ENCODE measurements at places on chromosomes 3 and 15.

DNA sequence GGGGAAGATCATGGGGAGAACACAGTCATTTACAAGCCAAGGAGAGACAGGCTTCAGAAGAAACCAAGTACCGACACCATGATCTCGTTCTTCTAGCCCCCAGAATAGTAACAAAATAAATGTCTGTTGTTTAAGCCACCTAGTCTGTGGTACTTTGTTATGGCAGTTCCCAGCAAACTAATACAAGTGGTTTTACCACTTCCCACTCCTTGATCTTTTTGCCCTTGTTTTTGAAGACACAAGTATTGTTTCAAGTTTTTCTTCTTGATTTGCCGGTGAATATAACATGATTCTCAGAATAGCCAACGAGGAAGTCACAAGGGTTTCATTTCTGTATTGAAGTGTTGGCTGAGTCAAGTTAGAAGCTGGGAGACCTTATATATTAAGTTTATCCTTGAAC is 220.3 kb downstream of the SOX2 start:
- no peak for DNase-seq

DNA sequence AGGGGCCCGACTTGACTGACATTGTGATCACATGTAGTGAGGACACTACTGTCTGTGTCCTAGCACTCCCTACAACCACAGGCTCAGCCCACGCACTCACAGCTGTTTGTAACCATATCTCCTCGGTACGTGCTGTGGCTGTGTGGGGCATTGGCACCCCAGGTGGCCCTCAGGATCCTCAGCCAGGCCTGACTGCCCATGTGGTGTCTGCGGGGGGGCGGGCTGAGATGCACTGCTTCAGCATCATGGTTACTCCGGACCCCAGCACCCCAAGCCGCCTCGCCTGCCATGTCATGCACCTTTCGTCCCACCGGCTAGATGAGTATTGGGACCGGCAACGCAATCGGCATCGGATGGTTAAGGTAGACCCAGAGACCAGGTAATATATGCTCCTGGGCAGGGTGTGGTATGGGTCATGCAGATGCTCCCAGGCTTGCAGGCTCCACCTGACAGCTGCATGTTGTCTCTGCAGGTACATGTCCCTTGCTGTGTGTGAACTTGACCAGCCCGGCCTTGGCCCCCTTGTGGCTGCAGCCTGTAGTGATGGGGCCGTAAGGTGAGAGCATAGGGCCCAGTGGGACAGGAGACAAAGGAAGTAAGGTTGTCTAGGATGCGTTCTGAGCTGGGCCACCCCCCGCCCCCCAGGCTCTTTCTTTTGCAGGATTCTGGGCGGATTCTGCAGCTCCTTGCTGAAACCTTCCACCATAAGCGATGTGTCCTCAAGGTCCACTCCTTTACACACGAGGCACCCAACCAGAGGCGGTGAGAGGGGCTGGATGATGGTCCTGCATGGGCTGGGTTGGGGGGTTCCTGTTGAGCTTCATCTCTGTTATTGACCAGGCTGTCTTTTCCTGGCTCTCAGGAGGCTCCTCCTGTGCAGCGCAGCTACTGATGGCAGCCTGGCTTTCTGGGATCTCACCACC is 4.4 kb downstream of the DALRD3 start:
- DNase-seq = no peak

GRCh38 chr15:73950831-73951561 is 24.7 kb downstream of the LOXL1 start:
- DNase-seq = no peak

GRCh38 chr15:68303560-68304436 is 26.3 kb downstream of the FEM1B start:
- no peak for DNase-seq

DNA sequence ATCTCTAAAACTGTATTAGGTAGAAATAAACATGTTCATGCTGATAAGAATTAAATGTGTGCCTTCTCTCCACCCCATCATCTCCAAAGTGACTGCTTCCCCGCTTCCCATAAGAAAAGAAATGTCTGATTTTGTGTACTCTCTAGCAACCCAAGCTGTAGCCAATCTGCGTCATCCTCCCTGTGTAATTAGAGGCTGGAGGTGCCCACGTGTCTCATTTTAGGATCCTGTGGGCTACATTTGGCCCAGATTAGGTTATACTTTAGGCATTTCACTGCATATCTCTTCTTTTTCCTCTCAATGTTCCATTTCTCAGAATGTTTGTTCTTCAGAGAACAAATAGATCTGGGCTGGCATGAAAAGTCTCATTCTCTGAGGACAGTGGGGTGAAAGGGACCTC is 19.3 kb upstream of the ZNF148 start:
- no peak for DNase-seq

DNA sequence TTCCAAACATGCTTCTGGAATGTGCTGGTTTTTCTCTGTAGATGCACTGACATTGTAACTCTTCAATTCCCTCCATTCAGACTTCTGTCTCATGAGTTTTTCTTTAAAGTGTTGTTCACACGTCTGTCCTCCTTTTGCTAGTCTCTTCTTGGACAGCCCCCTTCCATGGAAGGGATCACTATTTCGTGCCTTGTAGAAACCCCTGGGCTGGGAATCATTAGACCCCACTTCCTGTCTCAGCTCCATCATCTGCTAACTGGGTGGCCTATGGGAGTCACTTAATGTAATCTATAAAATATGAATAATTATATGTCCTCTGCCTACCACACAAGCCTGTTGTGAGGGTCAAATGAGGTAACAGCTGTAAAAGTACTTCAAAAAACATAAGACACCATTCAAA is 110.6 kb downstream of the THSD4 start:
- DNase-seq = no peak

DNA sequence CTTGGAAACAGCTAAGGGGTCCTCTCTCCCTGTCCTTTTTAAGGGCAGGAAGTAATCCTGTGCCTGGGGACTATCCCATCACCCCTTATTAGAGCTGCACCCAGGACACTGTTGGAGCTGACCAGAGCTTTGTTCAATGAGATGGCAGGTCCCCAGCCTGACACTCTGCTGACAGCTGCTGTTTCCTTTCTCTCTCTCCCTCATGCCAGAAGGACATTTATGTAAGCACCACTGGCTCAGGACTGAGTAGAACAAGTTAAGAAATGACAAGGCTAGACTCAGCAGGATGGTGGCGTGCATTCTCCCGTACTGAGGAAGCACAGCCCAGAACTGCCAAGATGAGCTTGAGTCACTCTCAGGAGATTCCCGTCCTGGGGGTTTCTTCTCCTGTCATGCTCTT is 17.3 kb downstream of the GJD2 start:
- DNase-seq = no peak

DNA sequence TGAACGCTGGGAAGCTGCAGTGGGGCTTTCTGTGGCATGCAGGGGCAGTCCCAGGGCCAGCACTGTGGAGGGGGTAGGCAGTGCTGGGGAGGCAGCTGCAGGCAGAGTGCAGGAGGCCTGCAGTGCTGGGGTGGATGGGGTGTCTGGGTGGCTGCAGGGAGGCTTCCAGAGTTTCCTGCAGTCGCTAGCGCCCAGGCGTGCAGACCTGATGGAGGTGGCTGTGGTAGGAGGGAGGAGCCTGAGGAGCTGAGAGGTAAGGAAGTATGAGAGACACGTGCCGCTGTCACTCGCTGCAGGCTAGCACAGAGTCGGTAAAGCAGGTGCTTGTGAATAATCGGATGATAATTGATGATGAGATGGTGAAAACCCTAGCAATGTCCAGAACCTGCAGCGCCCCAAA is 16.3 kb downstream of the SYNM start:
- no peak for DNase-seq

DNA sequence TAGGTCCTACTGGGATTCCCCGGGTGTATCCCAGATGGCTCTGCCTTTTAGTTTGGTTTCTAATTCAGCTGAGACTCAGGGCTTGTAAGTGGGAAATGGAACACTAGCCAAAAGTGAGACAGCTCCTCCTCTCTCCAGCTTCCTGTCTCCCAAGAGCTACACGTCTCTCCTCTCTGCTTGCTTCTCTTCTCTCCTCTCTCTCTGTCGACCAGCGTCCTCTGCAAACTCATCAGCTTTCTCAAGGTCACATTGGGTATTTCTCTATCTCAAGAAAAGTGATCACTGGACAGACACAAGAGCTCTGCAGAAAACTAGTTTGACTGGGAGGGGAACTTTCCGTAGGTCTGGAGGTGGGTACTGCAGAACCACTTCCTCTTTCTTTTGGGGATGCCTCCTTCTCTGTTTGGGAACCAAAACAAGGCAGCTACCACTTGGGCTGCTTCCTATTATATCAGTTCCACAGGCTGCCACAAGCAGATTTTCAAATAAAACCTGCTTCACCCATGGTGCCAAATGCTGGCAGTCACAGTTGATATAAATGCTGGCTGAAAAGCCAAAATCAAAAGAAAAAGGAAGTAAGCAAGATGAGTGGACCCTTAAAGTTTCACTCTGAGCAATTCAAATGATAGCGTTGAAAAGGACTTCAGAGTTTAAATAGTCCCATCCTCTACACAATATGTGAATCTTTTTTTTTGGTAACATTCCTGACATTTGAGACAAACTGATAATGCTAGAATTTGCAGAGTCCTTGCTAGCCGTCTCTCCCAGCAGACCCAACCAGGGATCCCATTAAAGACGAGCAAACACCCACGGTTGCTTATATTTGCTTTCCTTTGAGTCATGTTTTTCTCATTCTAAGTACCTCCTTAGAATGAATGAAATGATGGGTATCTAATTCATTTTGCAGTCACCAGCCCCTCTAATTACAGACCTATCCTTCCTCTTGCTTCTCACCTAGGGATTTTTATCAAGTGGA is 7.2 kb upstream of the DYNC1LI1 start:
- peak; percentile 89 for DNase-seq

GRCh38 chr3:187968883-187969580 is 184.9 kb upstream of the LPP start:
- DNase-seq = peak; percentile 78

DNA sequence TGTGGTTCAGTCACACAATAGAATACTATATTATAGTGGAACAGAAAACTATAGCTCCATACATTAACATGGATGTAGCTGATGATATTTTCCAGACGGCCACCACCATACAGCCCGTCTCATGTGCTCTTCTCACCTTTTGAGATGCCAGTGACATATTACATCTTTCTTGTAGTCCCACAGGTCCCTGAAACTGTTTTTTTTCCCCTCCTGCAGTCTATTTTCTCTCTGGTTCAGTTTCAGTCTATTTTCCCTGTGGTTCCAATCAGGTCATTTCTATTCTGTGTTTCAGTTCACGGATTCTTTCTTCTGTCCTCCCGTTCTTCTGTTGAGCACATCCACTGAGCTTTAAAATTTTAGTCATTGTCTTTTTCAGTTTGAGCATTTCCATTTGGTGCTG is 72.2 kb downstream of the PPCDC start:
- no peak for DNase-seq

GRCh38 chr3:45443459-45443858 is 55.1 kb downstream of the LARS2 start:
- DNase-seq = no peak

DNA sequence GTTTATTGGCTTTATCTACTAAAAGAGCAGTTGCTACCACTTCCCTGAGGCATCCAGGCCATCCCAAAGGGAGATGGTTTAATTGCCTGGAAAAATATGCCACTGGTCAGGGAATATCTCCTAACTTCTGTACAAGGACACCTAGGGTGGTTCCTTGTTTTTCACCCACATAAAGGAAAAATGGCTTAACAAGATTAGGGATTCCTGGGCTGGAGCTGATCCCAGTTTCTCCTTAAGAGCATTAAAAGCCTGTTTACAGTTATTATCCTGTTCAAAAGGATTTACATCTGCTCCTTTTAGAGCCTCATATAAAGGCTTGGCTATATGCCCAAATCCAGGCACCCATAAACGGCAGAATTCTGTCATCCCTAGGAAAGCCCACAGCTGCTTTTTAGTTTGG is 70.2 kb upstream of the WNT7A start:
- no peak for DNase-seq

DNA sequence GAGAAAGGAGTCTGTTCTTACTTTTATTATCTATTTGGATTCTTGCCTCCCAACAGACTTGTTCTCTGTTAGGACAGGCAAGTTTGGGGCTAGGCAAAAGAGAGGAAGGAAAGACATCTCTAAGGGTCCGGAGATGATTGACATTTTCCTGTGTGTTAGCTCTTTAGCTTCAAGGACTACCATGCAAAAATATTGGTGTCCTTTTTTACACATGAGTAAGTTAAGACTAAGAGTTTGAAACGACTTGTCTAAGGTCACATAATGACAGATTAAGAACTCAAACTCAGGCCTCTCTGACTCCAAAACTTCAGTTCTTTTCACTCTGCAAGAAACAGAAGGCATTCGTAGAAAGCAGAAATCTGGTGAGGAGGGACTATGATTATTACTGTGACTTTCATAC is 5.9 kb downstream of the LMCD1 start:
- DNase-seq = no peak

DNA sequence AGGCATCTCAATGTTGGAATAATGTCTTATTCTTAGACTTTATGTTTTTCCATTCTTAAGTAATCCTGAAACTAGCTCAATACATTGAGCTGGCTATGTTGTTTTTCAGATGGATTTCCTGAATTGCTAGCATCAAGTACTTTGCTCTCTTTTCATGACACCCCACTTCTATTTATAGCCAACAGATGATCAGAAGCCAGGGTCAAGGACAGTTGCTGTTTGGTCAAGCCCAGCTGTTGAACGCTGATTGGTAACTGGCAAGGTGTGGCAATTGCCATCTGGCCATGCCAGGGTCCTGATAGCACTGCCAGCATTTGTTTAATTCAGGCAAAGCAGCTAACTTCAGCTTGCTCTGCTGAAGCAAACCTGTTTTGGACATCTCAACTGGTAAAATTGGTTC is 46.2 kb upstream of the PLCL2 start:
- DNase-seq = no peak

DNA sequence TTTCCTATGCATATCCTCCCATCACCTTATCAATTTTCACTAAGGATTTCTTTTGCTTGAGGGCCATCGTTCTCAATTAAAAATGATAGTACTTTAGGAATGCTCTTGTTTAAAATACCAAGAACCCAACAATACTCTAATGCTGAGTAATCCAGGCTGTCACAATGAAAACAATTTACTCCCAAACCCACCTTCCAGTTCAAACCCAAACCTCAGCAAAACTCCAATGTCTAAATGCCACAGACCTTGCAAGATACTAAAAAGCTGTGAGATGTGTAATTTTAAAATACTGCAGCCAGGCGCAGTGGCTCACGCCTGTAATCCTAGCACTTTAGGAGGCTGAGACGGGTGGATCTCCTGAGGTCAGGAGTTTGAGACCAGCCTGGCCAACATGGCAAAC is 889.8 kb downstream of the ROBO1 start:
- DNase-seq = no peak

All from SIG-M5 (cell line).